Stimulated activated CD8-positive, alpha-beta memory T cell treated with anti-CD3 and anti-CD28 coated beads, Interleukin-15, amount 100 ng/mL, for 4 hours (primary cell): ENCODE measurements at places on chromosomes 4 and X.

GRCh38 chrX:32995427-32995826 is 215.9 kb downstream of the DMD start:
- DNase-seq: no peak

- no peak for DNase-seq
Measured at GRCh38 chr4:2888886-2889285, 45.2 kb downstream of the ADD1 start.

- peak; percentile 27 for DNase-seq
Measured at GRCh38 chrX:7088968-7089615, 58.4 kb upstream of the STS start.

GRCh38 chr4:100063355-100063754 is 113.3 kb upstream of the H2AZ1 start:
- DNase-seq: no peak

DNA sequence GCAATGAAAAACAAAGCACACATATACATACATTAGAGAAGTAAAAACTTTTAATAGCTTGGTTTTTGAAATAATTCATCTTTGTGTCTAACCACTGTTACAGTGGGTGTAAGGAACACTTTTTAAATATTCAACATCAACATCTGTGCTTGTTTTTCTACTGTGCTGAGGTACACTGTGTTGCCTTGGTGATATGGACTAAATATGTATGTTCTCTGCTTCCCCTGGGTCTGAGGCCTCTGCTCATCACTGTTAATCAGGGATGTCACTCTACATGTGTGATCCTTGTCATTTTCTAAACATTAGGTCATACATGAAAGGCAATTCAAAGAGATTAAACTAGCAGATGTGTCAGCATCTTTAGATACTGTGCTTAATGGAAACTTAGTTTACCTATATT is 10.9 kb downstream of the MCTS1 start:
- no peak for DNase-seq

GRCh38 chr4:17134100-17134499 is 235.7 kb upstream of the LDB2 start:
- no peak for DNase-seq

GRCh38 chr4:183995570-183995969 is 90.5 kb downstream of the STOX2 start:
- DNase-seq: no peak

GRCh38 chr4:183834252-183834651 is 70.9 kb upstream of the STOX2 start:
- no peak for DNase-seq

DNA sequence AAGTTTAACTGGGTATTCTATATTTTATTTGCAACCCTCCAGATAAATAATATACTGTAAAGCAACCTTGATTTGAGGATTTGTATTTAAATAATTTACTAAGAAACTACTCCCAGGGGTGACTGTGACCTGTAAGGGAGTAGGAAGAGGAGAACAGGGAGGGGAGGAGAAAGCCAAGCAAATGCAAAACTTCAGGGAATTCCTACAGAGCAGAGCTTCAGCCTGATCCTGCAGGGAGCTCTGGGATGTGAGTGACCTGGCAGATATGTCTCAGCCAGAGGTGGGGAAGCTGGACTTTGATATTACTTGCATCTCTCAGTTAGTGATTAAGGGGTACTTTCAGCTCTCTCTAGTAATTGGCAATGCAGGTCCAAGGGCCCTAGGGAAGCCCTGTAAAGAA is 302.0 kb downstream of the FRMPD4 start:
- DNase-seq: no peak

DNA sequence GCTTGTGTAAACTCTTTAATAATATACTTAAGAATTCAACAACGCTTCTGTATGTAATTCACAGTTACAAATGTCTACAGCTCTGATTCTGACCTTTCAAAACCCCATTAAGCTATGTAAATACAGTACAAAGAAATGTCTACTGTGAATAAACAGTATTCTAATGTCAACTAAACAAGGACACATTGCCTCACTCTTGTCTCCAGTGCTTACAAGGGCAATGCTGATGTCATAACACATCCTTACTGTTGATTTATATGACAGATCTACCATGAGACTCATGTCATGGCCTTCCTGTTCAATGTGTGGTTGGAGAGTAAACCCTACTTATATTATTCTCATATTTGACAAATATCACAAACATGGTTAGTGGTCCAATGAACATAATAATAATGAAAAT is 256.1 kb upstream of the ADGRL3 start:
- no peak for DNase-seq

DNA sequence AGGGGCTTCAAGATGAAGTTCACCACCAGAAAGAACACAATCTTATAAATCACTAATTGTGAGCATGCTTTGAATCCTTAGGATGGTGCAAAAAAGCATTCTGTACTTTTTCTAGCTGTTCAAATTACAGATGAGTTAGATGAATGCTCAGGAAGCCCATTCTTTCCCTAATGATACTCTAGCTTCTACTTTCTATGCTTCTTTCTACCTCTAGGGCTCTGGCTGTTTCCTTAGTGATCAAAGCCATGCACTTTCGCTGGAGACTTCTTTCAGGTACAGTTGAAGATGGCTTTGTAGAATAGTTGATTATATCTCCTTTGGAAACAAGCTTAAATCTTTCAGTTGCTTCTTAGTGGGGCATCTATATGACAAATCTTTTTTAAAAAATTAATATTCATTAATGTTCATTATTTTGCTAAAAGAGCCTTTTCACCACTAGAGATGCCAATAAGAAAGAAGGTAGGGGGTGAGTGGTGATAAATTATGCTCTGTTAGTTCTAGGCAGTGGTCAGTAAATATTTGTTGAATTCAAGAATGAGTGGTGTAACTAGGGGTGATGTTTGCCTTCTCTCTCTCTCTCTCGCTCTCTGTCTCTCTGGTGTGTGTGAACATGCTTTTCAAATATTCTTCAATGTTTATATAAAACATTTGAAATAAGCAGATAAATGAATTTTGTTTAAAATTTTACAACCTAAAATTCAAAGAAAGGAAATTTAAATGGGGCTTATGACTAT is 169.4 kb downstream of the GLUD2 start:
- no peak for DNase-seq

DNA sequence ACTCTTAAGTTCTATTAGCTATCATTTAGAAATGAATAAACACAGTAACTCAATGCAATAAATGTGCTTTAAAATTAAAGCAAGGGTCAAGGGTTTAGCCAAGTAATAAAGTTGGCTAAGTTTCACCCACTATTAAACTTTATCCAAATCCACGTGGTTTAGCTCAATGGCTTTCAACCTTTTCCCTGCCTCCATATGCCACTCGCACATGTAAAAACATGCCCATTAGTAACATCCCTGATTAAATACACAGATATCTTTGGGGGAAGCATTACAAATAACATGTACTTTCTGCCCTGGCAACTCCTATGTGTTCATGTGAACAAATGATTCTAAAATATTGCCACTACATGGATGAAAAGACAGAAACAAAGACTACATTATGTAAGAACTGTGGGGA is 130.8 kb downstream of the ZAR1 start:
- DNase-seq: no peak

DNA sequence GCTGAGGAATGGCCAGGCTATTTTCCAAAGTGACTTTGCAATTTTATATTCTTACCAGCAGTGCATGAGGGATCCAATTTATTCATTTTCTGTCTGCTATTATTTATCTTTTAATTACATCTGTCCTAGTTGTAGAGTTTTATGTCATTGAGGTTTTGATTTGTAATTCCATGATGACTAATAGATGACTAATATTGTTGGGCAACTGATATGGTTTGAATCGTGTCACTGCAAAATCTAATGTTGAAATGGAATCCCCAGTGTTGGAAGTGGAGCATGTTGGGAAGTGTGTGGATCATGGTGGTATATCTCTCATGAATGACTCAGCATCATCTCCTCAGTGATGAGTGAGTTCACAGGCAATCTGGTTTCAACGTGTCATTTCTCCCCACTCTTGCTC is 201.5 kb downstream of the TBX22 start:
- no peak for DNase-seq

DNA sequence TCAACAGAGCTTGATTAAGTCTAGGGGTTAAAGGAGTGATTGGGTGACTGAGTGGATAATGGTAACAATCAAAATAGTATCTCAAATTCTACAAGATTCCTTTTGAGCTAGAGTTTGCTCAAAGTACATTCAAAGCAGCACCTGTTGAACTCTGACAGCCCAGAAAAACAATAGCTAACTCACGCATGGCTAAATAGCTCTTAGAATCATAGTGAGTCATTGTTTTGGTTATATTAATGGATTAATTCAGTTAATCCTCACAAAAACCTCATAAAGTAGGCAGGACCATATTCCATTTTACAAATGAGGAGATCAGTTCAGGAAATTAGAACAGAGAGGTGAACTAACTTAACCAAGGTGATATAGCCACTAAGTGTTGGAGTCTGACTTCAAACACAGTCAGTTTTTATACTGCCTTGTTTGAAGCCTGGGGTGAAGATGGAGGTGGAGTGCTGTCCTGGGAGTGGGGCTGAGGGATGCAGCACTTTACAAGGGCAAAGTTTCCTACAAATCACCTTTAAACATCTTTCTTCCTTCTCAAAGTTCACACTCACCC is 35.9 kb upstream of the PPM1K start:
- DNase-seq: no peak

DNA sequence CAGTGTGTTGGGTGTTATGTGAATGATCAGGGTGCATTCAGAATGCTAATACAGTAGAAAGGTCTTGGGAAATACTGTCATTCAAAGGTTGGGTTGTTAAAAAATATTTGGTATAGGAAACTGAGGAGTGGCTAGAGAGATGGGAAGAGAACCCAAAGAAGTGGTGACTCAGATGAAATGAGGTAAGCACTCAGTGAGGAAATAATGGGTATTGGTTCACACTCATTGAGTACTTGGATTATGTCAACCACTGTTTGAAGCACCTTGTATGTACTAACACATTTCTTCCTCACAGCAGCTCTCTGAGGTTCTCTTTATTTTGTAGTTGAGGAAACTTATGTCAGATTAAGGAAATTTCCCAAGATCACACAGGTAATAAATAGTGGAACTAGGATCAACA is 40.8 kb upstream of the NUDT6 start:
- no peak for DNase-seq

- no peak for DNase-seq
Measured at GRCh38 chrX:15475021-15475420, 18.1 kb downstream of the PIR start.

DNA sequence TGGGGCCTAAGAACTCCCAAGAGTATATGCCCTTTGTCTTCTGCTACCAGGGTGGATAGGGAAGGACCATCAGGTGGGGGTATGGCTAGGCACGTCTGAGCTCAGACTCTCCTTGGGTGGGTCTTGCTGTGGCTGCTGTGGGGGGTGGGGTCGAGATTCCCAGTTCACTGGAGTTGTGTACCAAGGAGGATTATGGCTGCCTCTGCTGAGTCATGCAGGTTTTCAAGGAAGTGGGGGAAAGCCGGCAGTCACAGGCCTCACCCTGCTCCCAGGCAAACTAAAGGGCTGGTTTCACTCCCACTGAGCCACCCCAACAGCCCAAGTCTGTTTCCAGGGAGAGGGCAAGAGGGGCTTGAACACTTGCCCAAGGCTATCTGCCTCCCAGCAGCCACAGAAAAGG is 249.7 kb downstream of the NR3C2 start:
- DNase-seq: no peak

- no peak for DNase-seq
Measured at GRCh38 chr4:42074294-42074693, 78.2 kb downstream of the BEND4 start.

GRCh38 chr4:128675083-128675482 is 134.4 kb upstream of the JADE1 start:
- DNase-seq: no peak

GRCh38 chr4:82508806-82509428 is 52.9 kb downstream of the TMEM150C start:
- no peak for DNase-seq

- no peak for DNase-seq
Measured at GRCh38 chrX:115559672-115560071, 1.3 kb upstream of the PLS3 start.

GRCh38 chr4:157095716-157096115 is 19.8 kb downstream of the GLRB start:
- DNase-seq: no peak

DNA sequence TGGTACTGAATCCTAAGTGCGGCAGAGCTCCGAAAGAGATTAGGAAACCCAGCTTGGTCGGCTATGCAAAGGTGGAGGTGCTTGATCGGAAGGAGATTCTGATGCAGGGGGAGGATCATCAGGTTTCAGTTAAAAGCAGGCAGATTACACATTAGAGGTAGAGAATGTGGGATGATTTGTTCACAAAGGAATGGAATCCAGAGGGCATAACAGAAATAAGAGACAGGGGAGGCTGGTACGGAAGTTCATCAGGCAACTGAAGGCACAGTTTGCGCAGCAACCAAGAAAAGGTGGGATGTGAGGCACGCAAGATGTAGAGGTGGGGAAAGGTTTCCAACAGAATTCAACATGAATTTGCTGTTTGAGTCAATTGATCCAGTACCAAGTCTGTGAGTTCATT is 424 bp upstream of the ZNF330 start:
- DNase-seq: no peak

DNA sequence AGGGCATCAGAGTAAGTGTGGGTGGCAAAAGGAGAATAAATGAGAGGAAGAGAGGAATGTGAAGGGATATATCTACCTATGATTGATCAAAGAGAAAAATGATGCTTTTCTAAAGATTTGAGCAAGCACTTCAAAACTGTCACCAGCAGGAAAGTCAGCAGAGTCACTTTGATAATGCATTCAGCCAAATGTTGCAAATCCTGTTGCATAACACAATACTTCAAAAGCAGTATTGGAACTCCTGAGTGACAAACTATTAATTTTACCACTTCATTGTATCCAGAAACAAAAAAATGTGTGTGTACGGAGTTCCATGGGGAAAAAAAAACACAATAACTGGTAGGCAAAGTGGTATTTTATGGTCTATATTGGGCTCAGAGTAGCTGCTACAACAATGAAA is 160.3 kb downstream of the EMCN start:
- no peak for DNase-seq

DNA sequence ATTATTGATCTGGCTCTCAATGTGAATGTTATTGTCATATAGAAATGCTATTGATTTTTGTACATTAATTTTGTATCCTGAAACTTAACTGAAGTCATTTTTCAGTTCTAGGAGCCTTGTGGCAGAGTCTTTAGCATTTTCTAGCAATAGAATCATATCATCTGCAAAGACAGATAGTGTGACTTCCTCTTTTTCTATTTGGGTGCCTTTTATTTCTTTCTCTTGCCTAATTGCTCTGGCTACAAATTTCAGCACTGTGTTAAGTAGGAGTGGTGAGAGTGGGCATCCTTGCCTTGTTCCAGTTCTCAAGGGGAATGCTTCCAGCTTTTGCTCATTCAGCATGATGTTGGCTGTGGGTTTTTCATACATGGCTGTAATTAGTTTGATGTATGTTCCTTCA is 102.7 kb downstream of the SH3BGRL start:
- DNase-seq: no peak

GRCh38 chr4:8002525-8003309 is 63.1 kb upstream of the AFAP1 start:
- DNase-seq: no peak

GRCh38 chr4:38111717-38112116 is 151.5 kb downstream of the PTTG2 start:
- DNase-seq: no peak
